NCI-H510A treated with DMSO at 0.1 percent for 48 hours (cell line): ENCODE measurements at places on chromosomes 4 and X.
A peak's percentile ranks its signal among the peaks of the same experiment; 100 is the strongest.

DNA sequence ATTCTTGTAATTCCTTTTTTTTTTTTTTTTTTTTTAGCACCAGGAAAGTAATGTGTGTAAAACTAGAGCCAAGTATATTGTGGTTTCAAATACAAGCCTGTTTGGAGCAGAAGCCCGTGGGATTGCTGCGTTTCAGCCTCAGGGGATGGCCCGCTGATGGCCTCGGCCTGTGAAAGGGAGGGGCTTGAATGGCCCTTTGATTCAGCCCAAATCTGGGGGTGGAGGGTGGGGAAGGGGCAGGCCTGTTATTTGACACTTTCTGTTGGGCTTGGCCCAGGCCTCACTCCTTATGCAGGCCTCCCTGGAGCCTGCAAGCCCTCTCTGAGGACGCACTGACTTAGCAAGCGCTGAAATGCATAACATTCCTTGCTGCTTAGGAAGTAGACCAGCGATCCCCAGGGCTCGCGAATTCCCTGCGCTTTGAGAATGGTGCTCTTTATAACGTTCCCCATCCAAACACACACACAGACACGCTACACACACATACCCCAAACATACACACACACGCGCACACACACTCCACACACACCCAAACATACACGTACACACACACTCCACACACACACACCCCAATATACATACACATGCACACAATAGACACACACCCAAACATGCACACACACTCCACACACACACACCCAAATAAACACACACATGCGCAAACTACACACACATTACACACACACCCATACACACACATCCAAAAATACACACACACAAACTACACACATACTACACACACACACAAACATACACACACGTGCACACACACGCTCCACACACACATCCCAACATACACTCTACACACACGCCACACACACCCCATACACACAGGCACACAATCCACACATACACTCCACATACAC is 29.6 kb downstream of the TLR10 start:
- DNase-seq = no peak

- DNase-seq = no peak
Observed at GRCh38 chr4:106056914-106057313, 161.6 kb downstream of the NPNT start.

DNA sequence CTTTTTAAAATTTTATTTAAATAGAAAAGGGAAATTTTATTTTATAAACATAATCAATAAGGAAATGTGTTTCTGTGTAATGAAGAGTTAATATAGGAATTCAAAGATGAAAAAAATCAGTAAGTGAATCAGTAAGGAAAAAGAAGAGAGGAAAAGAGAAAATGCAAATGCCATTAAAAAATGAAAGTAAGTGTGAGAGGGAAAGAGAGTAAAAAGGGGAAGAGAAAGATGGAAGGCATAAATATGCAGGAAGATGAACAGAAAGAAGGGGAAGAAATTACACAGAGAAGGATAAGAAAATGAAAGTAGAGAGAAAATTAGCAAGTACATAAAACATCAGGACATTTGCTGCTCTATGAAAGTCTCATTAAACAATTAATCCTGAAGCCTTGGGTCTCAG is 349.9 kb downstream of the FSTL5 start:
- no peak for DNase-seq

DNA sequence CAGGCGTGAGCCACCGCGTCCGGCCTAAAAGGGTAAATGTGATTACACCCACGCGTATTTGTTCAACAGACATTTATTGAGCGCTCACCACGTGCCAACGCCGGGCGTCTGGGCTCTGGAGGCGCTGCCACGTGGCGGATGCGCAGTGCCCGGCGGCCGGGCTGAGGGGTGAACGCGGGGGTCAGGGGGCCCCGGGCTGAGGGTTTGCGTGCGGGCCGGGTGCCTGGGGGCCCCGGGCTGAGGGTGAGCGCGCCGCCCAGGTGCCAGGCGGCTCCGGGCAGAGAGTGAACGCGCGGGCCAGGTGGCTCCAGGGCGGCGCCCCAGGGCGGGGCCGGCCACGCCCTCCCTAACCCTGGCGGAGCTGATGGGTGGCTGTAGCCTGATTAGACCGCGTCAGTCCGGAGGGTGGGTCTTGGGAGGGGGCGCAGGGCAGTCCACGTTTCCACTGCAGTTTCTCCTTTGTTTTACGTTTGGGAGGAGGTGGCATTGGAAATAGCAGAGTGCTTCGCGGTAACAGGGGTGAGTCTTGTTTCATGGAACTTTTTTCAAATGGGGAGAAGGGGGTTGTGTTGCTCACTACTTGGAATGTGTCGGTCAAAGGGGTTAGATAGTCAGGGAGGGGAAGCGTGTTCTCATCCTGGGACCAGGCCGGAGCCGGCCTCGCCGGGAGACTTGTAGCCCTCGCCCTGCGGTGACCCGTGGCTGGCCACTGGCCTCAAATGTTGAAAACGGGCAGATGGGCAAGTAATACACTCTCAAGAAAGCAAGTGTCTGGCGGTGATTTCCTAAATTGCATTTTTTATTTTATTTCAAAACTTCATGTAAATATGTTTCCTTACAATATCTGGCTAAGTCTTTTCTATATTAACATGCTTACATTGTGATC is at the start of gene ZFP42:
Gene ZFP42 (plus strand): TSS at position 450 of the 886 bp plus-strand sequence. CDS start 7,037 bp downstream, outside the sequence.
- DNase-seq = peak; percentile 49

GRCh38 chr4:74543231-74543781 is 98.4 kb downstream of the AREG start:
- no peak for DNase-seq

- no peak for DNase-seq
Observed at GRCh38 chr4:26647523-26648224, 63.8 kb downstream of the TBC1D19 start.

DNA sequence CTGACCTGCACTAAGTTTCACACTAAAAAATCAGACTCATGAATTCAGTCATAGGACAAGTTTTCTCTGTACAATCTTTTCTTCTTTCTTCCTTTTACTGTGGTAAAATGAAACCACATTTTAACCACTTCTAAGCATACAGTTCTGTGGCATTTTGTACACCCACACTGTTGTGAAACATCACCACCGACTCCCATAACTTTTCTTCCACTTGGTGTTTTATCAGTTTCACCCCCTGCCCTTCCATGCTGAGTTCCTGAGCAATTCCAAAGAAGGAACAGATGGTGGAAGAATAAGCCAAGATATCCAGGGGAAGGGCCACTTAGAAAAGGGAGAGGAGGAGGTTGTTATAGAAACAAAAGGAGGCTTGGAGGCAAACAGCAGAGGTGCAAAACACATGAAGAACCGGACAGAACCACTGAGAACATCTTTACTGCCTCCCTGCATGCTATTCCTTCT is 22.6 kb downstream of the SLC25A4 start:
- no peak for DNase-seq

GRCh38 chr4:110527156-110527555 is 51.2 kb downstream of the ENPEP start:
- DNase-seq = no peak

DNA sequence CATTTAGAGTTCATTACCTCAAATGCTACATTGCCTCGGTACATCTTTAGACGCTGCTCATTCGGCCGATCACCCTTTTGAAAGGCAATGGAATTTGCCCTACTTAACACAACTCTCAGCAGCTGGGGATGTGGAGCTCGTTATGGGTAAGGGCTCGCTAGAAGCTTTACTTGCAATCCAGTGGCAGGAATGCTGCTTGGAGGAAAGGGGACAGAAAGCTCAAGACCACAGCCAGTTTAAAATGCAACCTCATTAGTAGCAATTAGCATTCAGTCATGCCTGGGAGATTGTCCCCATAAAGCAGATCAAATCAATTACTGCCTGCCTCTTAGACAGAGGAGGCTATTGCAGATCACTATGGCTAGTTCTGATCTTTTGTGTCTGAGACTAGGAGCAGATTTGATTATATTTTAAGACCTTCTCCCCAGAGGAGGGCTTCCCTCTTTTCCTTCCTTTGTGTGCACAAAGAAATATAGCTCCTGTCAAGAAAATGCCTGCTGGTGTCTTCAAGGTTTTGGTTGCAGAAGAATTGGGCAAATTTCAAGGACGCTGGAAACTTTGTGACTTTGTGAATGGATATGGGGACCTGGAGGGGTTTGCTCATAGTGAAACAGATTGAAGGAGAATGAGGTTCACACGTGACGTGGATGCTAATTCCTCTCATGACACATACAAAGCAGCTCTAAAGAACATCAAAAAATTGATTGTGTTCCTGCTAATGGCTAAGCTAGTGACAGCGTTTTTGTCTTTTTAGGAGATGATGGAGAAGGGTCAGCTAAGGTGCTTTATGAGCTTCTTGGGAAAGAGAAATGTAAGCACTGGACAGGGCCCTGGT is 237.5 kb upstream of the GLRA2 start:
- no peak for DNase-seq

DNA sequence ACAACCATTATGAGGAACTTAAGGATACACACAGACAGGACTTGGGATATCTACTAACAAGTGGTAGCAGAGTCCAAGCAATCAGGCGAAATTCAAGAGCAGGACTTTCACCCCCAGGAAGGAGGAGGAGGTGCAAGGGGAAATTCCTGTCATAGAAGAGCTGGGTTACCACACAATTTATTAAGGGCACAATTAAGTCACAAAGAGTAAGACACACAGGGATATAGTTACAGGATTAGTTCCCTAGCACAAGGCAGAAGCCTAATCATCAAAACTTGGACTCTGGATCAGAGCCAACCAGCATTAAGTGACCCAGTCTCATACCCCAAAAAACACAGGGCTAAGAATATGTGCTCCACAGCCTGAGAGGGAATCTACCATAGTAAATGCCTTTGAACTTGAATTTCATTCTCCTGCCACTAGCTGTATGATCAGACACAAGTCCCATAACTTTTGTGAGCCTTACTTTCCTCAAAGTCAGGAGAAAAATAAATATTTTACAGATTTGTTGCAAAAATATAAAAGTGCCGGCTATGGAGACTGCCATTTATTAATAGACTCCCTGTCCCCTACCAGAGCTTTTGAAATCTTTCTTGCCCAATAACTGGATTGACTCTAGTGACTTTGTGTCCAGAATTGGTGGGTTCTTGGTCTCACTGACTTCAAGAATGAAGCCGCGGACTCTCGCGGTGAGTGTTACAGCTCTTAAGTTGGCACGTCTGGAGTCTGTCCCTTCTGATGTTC is 87.0 kb downstream of the SYNPO2 start:
- DNase-seq = no peak

DNA sequence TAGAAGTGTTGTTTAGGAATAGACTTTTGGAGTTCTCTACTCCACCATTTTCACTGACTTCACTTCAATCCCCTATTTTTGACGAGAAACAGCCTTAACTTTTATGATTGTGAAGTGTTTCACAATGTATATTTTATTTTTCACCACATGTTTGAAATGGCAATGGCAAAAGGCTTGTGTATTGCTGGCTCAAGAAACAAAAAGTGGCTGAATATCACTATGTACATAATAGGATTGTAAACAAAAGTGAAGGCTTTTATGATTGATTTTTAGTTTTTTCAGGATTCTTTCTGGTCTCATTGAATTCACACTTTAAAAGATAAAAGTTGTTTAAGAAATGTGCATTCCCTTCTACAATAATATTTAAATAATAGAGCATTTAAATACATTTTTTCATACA is 18.2 kb downstream of the MAGEB5 start:
- DNase-seq = no peak

- DNase-seq = no peak
Observed at GRCh38 chrX:38183596-38183995, 37.1 kb downstream of the SRPX start.

GRCh38 chr4:147831551-147832171 is 99.8 kb downstream of the ARHGAP10 start:
- no peak for DNase-seq

- no peak for DNase-seq
Observed at GRCh38 chr4:23999714-24000469, 110.0 kb upstream of the PPARGC1A start.

- DNase-seq = peak; percentile 36
Observed at GRCh38 chr4:104966349-104967033, 180.2 kb upstream of the TET2 start.

- no peak for DNase-seq
Observed at GRCh38 chr4:137203601-137204000, 328.7 kb downstream of the PCDH18 start.

DNA sequence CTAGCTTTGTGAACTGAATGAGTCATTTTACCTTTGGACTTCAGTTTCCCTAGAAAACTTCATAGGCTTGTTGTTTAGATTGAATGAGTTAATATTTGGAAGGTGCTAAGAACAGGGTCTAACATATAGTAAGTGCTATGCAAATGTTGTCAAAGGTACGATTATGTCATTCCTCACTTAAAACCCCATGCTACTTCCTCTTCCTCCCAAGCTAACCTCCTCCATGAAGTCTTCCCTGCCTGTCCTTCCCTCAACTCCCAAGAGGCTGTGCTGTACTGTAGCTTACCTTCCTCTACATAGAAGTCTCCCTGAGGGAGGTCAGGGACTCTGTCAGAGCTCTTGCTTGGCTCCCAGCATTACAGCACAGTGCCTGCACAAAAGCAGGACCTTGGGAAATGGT is 103.4 kb upstream of the PJA1 start:
- no peak for DNase-seq

DNA sequence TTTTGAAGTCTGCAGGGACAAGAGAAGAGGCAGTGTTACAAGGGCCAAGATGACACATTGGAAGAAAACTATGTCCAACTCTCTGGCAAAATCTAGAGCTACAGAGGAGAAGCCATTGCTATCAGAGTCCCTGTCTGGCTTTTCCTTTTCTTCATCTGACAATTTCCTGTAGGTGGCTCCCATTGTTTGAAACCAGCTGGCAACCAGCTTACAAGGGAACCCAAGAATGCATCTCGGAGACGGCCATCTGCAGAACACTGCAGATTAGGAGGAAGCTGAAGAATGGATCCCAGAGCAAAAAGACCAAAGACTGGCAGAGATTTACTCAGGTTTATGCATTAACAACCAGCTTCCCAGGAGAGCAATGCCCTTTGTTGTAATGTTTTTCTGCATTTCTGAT is 216.2 kb upstream of the CTSO start:
- no peak for DNase-seq

GRCh38 chr4:2937146-2937857 is 25.9 kb downstream of the NOP14 start:
- no peak for DNase-seq

DNA sequence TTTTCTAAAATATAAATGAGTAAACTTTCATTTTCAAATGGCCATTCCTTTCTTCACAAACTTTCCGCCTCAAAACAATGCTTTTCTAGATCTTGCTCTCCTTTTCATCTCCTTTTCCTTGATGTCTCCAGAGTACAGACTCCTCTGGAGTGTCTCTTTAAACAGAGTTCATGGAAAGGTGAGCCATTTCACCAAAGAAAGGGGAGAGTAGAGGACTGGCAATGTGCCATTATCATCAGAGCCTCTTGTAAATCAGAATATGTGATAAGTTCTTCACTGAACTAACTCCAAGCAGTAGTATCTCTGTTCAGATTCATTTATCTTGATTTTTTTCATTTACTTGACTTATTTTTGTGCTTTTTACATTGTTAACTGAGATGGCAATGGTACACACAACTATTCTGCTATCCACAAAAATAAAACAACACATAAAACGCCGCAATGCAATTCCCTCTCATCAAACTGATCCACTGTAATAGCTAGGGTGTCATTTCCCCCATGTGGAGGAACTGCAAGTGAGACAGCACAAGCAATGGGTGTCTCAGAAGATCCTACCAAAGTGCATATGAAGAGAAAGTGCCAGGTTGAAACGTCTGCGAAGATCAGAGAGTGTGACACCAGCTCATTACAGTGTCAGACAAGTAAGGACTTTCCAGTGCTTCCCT is 125.4 kb downstream of the RASL11B start:
- DNase-seq = no peak

- DNase-seq = peak; percentile 69
Observed at GRCh38 chr4:27048429-27049238, 188.0 kb downstream of the STIM2 start.
